Stimulated activated CD8-positive, alpha-beta memory T cell treated with anti-CD3 and anti-CD28 coated beads, Interleukin-15, amount 100 ng/mL, for 48 hours (primary cell): ENCODE measurements at places on chromosomes 12 and 14.

DNA sequence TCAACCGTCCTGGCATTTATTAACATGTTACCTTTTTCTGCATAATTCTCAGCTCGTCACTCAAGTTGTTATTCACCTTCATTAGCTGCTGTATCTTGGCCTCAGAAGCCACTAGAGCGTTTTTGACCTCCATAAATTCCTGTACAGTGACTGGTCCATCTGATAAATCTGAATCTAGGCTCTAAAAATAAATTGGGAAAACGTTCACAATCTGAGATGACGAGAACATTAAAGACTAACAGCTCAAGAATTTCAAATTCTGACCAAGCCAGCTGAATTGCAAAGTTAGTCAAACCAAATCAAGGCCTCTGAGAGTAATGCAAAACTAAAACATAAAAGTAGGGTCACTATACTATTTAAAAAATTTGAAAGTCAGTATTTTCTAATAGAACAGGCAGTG lies 45.0 kb downstream of the GIT2 start:
- no peak for DNase-seq

GRCh38 chr14:90697577-90698206 lies 118.5 kb downstream of the TTC7B start:
- DNase-seq: peak; percentile 56

- no peak for DNase-seq
Observed at GRCh38 chr14:65661865-65662264, 249.3 kb downstream of the FUT8 start.

GRCh38 chr12:107226126-107226525 lies 132.8 kb upstream of the CRY1 start:
- DNase-seq: no peak

- DNase-seq: peak; percentile 92
Observed at GRCh38 chr14:89276424-89276975, 140.5 kb downstream of the FOXN3 start.

DNA sequence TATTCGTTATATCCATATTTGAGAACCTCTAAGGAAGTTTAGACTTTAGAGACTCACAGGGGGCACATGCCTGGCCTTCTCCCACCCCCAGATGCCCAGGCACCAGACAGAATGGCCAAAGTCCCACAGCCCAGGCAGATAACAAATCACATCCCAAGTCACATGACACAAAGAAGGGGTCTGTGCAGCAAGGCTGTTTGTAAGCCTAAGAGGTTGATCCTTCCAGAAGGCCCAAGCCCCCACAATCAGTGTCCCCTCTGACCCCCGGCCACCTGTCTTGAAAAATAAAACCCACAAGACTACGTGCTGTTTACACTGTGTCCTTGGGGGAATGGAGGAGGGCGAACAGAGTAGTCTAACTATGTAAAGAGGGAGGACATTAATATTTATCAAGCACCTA lies 5.1 kb downstream of the CTDSP2 start:
- no peak for DNase-seq

DNA sequence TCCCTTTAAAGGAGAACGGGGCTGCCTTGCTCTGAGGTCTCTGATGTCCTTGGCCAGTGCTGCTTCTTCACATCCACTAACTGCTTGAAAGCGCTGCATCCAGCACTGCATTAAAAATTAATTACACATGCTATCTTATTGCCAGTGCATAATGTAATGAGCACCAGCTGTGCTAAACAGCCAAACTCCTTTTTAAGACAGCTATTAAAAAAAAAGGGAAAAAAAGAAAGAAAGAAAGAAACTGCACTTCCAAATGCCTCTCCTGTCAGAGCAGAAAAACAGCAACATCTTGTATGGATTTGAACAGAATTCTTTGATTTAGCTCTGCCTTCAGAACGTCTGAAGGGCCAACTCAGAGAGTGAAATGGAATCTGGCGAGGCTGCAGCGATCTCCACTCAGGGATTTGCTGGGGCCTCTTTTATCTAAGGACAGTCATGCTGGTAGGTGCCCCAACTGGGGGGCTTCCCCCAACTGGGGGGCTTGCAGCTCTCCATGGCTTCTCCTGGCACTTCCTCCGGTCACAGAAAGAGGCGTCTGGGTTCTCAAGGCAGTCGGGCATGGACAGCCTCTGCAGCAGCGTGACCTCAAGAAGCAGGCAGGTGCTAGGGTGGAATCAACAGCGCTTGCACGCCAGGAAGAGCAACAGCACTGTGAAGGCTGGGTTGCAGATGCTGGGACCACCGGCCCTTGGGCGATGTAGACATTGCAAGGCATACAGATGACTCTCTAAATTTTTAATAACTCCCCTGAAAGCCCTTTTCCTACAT lies 46.4 kb downstream of the BCL11B start:
- DNase-seq: no peak
